SK-N-DZ (cell line): ENCODE measurements at places on chromosomes 1 and 21.

DNA sequence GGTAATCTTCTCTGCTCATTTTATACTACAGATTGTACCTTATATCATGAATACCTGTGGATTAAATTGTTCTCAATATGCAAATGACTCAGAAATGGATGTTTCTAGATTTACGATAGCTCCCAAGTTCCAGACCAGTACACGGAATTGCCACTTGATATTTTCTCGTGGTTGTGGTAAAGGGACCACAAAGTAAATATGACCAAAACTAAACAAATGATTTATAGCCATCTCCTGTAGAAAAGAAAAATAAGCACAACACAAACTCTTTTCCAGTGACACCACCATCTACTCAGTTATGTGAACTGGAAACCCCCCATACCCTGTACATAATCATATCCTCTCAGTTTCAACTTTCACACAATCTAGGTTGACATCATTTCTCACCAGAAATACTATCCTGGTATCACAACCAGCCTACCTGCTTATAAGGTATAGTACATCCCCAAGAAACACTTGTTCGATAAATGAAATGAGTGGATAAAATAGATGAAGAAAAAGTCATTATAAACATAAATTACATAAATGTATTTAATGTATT lies 172.3 kb downstream of the ADGRL4 start:
- no peak for DNase-seq

DNA sequence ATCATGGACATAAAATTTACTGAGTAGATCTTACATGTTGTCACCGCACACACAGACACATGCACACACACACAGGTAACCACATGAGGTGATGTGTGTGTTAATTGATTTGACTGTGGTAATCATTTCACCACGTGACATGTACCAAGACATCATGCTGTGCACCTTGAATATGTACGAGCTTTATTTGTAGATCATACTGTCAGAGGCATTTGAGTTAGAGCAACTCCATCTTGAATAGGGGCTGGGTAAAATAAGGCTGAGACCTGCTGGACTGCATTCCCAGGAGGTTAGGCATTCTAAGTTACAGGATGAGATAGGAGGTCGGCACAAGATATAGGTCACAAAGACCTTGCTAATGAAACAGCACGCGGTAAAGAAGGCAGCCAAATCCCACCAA lies 31.7 kb upstream of the TRIM17 start:
- DNase-seq: no peak

- no peak for DNase-seq
Measured at GRCh38 chr1:27604579-27605299, 795 bp upstream of the AHDC1 start.

DNA sequence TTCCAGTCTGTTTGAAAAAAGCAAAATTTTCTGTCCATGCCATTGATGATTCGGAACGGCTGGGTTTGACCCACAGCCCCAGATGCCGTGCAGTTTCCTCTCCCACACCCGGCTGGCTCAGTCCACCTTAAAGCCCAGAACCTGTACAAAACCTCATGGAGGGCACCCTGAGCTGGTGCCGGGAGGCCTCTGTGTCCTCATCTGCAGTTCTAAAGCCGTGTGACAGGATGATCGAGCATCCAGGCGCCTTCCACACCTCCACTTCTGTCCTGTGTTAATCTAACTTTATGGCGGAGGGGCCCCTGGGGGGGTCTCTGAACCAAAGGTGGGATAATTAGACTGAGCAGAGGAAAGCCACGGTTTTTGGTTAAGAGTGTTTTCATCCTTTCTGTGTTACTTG lies 49.6 kb downstream of the SLC37A1 start:
- DNase-seq: no peak

DNA sequence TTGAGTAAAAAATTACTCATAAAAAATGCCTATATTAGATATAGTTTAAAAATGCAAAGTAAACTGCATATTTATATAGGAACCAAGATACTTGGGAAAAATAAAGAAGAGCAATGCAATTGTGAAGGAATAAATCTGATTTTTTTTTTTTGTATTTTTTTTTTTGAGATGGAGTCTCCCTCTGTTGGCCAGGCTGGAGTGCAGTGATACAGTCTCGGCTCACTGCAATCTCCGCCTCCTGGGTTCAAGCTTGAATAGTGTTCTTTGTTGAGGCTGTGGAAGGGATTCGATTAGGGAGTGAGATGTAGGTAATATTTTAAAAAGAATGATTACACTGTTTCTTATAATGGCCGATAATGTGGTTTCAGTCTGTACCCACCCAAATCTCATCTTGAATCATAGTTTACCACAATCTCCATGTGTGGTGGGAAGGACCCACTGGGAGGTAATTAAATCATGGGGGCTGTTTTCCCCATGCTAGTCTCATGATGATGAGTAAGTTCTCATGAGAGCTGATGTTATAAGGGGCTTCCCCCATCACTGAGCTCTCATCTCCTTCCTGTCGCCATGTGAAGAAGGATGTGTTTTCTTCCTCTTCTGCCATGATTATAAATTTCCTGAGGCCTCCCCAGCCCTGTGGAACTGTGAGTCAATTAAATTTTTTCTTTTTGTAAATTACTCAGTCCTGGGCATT lies 1765.9 kb downstream of the PLA2G4A start:
- DNase-seq: no peak

DNA sequence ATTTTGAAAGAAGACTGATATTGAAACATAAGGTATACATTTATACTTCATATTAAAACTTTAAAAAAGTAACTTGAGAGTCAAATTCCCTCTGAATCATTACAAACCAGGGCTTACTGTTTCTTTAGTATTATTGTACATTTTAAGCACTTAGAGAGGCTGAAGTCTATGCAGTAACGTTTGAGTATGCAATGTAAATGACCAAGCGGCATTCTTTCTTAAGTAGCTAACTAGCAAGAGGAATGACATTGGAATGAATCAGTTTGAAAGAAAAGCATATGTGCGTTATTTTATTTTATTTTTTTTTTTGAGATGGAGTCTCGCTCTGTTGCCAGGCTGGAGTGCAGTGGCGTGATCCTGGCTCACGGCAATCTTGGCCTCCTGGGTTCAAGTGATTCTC lies 24.3 kb downstream of the WNT2B start:
- no peak for DNase-seq

DNA sequence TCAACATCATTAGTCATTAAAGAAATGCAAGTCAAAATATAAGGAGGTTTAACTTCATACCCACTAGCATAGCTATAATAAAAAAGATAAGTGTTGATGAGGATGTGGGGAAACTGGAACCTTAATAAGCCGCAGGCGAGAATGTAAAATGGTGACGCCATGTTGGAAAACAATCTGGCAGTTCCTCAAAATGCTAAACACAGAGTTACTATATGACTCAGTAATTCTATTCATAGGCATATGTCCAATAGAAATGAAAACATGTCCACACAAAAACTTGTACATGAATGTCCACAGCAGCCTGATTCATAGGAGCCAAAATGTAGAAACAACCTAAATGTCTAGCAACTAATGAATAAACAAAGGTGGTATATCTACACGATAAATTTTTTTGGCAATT lies 23.2 kb downstream of the DDX59 start:
- DNase-seq: no peak

- peak; percentile 47 for DNase-seq
Measured at GRCh38 chr1:31593770-31594632, 17.7 kb downstream of the TINAGL1 start.

DNA sequence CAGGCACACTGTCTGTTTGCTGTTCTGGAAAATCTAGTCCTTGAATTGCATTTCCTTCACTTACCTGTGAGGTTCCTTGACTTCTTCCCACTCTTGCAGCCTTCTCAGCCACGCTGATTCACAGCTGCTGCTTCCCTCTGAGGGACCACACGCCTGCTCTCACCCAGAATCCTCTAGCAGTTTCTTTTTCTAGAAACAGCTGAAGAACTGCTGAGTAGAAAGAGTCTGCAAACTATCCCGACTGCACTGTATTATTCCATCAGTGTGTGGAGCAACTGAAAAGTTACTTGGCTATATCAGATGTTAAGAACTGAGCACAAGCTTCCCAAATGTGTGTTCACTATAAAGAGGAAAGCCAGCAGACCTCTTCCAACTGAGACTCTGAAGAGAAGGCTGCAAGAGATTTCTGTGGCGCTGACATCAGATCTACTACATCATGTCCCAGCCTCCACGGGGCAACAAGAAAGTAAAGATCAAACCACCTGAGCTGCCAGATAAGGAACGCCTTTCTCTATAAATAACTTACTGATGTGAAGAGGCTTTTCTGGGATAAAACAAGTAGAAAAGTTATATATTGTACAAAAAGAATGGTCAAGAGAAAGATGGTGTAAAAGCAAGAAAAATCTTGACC lies 226.6 kb downstream of the RERE start:
- DNase-seq: no peak

GRCh38 chr1:109304226-109304920 lies 2.4 kb downstream of the MYBPHL start:
- DNase-seq: no peak

DNA sequence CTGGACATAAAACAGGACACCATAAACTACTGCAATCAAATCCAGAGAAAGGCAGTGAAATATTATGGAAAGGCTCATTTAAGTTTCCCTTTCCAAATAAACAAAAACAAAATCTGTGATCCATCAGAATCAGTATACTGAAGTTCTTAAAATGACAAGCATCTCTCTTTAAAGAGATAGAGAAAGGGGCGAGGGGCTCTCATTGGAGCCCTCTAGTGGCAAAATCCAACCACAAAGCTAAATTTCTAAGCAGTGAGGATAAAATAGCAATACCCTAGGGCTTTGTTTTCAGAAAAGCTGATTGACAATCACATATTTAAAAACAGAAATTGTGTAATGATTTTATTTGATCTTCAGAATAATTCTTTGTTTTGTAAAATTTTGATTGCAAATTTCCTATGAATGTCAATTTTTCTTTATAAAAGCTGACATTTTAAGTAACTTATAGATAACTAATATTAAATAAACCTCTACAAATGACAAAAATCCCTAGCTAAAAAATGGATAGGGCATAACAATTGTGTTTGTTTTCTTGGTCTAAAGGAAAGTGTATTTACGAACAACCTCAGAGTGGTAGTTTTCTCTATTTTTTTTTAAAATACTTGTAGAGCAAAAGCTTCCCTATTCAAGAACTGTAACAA lies 138.2 kb downstream of the COL24A1 start:
- peak; percentile 27 for DNase-seq

GRCh38 chr1:150775276-150775675 lies 9.7 kb upstream of the CTSS start:
- no peak for DNase-seq

- no peak for DNase-seq
Measured at GRCh38 chr1:153563483-153563901, 2.2 kb downstream of the S100A2 start.

GRCh38 chr21:43825242-43825935 lies 36.0 kb downstream of the RRP1 start:
- no peak for DNase-seq

DNA sequence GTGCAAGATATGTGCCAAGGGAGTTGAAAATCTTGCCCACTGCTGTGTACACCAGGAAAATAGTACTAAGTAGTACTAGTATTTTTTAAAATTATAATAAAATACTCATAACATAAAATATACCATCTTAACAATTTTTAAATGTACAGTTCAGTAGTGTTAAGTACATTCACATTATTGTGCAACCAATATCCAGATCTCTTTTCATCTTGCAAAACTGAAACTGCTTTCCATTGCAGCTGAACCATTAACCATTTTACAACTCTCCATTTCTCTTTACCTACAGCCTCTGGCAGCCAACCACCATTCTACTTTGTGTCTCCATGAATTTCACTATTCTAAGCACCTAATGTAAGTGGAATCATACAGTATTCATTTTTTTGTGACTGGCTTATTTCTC lies 19.3 kb upstream of the RAB3GAP2 start:
- no peak for DNase-seq

- no peak for DNase-seq
Measured at GRCh38 chr1:199585392-199585791, 442.1 kb upstream of the NR5A2 start.

GRCh38 chr1:43225168-43225567 lies 44.6 kb upstream of the TMEM125 start:
- DNase-seq: no peak

GRCh38 chr1:217660353-217661062 lies 29.4 kb downstream of the SPATA17 start:
- DNase-seq: no peak
